ACHN (cell line): ENCODE measurements at places on chromosomes 1 and 21.

- DNase-seq: no peak
These were observed 9.7 kb downstream of the ALPL start for GRCh38 chr1:21518774-21519455.

GRCh38 chr1:153629971-153630370, 1.7 kb downstream of the S100A1 start:
- DNase-seq: no peak

GRCh38 chr1:25675729-25676476, 59.3 kb downstream of the MAN1C1 start:
- no peak for DNase-seq

DNA sequence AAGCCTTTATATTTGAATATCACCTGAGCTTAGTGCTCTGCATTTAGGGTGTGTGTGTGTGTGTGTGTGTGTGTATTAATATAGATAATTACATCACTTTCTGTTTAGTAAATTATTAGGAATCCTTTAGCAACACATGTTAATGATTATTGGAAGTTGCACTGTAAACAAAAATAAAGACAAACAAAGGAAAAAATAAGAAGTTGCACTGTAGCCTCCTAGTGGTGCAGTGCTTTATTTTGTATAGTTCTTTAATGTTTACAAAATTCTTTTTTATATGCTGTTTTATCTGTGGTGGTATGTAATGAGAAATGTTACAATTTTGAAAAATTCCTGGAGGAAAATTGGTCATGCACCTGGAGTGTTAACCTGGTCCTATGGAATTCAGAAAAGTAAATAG, 69.2 kb downstream of the UBE4B start:
- DNase-seq: no peak

GRCh38 chr1:81114191-81114590, 686.5 kb upstream of the ADGRL2 start:
- DNase-seq: peak; percentile 0

GRCh38 chr1:26961826-26962225, 1.6 kb upstream of the KDF1 start:
- DNase-seq: peak; percentile 35

GRCh38 chr21:26560612-26561011, 12.5 kb downstream of the CYYR1 start:
- no peak for DNase-seq
